ENCODE measurements at places on chromosomes 6 and 20.

DNA sequence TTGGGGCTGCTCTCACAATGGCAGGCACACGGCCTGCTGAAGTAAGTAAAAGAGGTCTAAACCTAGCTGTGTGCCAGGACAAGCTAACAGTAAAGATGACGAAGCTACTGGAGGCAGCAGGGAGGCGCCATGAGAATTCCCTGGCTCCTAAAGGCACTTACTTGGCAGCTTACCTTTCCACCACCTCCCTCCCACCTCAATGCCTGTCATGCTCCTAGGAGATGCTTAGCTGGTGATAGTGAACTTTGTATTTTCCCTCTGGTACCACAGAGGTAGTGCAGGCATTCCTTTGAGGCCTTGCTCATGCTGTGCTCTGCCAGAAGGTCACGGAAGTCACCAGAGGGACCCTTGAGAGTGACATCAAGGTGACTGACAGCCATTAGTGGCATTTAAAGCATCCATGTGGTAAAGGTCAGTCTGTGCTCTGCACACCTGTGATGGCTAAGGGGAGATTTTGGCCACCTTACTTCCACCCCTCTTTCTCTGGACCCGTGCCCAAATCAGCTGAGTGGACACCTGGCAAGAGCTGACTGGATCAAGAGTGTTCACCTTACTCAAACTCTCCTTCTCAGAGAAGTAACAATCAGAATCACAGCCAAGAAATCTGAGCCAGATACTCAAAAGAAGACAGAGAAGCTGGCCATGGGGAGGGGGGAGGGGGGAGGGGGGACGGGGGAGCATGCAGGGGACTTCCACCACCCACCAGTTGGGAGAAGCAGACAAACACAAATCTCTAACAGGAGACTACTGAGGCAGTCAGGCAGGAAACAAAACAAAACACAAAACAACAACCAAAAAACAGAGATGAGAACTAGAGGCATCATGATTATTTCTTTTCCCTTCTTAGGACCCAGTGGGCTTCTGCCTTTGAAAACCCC is 2.9 kb downstream of the FKBP1A start:
- no peak for DNase-seq

DNA sequence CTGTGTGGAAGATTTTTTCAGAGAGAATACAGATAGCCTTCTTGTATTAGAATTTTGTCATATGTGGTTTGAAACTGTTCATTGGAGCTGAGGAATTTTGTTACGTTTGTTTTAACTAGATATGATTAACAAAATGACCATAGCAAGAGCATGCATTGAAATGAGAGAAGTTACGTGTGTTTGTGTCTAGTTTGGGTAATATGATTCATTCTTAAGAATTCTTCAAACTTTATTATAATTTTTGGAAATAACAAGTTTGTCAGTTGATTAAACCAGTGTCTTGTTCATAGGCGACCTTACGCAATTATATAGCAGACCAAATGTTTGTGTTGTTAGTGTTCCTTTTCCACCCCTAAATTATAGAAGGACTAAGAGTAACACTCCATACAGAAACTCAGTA is 5.5 kb downstream of the GMNN start:
- DNase-seq: no peak

GRCh38 chr6:146358431-146359046 is 185.1 kb upstream of the RAB32 start:
- DNase-seq: no peak

DNA sequence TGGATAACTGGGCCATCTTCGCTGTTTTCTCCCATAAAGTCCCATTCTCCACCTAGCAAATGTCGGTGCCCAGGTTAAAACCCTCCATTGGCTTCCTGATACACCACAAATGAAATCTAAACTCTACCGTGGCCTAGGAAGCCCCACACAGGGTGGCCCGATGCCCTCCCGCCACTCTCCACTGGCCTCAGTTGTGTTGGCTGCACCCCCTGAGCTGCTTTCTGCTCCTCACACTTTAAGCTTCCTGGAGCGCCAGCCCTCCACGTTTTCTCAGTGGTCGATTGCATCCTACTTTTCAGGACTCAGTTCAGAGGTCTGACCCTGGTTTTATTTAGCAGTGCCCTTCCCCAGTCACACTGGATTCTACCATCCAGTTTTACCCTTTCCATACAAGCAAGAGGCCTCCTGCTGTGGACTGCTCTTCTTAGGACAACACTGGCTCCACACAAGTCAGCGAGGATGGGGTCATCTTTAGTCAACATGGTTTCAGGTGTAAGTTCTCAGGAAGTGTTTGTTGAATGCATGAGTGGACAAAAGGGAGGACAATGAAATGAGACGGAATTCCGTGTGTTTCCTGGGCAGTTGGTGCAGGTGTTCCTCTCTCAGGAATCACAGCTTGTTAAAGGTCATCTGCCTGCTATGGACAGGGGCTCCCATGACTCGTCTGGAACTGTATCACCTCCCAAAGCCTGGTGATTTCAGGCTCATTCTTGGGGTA is 124.1 kb downstream of the SULF2 start:
- DNase-seq: no peak

DNA sequence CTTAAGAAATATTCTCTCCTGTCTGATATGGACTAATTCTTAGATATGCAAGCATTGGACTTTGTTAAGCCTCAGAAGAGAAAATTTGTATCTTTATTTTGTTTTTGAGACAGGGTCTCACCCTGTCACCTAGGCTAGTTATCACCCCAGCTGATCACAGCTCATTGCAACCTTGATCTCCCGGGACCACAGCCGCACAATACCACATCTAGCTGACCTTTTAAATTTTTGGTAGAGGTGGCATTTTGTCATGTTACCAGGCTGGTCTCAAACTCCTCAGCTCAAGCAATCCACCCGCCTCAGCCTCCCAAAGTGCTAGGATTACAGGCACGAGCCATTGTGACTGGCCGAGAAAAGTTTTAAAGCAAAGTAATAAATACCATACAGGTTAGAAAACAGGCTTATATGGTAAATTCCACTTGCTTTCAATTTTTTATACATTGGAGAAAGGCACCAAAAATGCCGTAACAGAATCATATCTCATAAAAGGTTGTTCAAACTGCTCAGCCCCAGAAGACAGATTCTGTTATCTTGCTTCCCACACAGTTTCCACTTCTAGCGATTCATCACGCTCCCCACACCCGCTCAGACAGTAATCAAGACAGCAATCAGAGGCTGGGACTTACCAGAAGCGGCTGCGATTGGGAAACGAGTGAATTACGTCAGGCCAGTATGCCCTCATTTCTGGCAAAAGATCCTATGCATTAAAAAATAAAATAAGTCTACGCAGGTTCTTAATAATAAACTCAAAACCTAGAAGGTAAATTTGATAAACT is 13.8 kb downstream of the RNASET2 start:
- no peak for DNase-seq

DNA sequence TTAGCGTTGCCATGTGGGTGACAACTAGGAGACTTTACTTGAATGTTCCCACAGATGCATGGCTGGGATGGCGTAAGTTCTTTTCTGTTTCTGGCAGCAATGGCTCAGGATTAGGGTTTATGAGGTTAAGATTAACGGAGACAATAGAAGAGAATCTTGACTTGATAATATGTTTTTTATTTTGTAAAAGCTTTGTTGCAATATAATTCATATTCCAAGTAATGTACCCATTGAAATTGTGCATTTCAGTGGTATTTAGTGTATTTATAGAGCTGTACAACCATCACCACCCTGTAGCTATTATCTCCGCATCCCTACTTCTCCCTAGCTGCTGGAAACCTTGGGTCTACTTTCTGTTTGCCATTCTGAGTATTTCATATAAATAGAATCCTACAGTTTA is 349.2 kb downstream of the UTRN start:
- no peak for DNase-seq

GRCh38 chr6:142946924-142947713 is 2.1 kb upstream of the HIVEP2 start:
- DNase-seq: peak; percentile 62

DNA sequence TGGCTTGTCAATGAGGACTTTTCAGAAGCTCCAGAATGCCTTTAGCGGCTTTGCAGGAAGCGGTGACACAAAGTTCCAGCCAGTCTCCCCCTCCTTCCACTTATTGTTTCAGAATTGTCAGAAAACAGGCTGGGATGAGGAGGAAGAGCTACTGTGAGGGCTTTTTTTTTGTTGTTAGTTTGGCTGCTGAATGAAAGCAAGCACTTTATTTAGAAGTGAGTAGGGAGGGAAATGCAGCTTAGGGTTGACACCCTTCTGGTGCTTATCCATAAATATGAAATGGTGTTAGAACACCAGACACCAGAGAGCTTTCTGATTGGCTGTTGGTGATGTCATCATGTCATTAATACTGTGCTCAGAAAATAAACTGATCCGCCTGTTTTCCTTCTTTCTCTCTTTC is 251.5 kb downstream of the SOX4 start:
- no peak for DNase-seq

- no peak for DNase-seq
These were observed 32.0 kb downstream of the PKHD1 start for GRCh38 chr6:52055451-52055850.

DNA sequence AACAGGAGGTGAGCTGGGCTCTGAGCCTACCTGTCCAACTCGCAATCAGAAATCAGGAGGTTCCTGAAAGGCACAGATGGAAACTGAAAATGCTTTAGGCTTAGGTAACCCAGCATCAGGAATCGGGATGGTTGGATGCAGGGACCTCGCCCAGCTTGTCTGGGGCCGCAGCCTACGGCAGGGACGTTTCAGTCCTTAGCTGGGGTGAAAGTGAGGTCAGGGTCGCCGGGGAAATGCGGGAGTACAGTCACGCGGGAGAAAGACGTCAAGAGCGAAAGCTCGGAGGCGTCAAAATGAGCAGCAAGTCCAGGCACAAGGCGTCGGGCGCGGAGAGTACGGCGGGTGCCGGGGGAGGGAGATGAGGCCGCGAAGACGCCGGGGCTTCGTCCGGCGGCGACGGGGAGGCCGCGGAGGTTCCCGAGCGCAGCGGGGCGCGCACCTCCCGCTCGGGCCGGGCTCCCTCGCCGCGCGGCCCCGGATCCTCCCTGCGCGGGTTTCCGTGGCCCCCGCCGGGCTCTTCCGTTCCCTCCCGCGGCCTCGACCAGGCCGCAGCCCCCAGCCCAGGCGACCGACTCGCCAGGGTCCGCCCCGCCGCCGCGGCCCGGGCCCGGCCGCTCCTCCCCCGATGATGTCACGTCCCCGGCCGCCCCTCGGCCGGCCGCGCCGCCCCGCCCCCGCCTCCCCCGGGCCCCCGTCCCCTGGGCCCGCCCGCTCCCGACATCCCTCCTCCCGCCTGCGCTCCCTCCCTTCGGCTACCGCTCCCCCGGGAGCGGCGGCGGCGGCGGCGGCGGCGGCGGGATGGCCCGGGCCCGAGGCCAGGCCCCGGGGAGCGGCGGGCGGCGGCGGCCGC is at the start of gene EBF4:
Gene EBF4, plus strand, starts transcription at position 745 of the 850 bp plus-strand sequence. CDS start 866 bp downstream, outside the sequence.
- no peak for DNase-seq

- no peak for DNase-seq
These were observed 124.5 kb downstream of the MRPL14 start for GRCh38 chr6:44002593-44003344.

GRCh38 chr6:7445885-7446461 is 56.4 kb downstream of the RIOK1 start:
- no peak for DNase-seq

DNA sequence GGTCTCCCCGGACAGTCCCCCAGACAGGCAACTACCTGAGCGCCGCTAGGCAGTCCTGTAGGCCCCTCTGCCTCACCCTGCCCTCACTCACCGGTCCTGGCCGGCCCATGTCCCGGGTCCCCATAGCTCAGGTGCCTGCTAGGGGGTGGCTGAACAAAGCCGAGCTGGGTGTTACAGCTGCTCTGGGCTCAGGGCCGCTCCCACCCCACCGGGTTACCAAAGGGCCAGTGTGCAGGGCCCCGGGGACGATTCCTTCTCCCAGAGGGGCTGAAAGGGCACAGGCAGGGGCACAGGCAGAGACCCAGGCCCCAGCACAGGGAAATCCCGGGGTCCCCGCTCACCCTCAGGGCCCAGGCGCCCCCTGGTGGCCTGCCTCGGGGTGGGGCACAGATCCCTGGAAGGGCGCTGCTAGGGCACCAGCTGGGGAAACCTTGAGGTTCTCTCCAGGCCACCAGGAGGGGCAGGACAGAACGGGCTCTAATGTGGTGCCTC is 118.4 kb downstream of the GRM4 start:
- DNase-seq: peak; percentile 74

DNA sequence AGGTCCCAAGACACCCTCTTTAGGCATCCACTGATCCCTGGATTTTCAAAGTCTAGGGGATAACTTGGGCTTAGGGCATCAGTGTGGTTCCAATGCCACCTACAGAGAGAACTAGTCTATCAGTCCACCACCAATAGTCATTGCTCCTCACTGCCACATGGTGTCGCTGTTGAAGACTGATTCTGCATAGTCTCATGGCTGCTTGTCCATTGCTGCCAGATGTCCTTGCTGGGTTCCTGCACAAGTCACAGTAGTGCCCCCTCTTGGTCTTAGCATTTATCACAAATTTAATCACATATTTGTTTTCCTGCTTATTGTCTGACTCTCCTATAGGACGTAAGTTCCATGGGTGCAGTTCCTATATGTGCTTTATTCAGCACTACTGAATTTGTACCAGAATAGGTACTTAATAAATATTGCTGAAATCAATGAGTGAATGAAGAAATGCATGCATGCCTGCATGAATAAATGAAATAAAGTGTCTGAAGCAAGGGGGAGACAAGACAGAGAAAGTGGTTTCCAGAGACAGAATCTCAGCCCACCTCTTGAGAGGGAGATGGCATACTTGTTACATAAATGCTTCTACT is 45.9 kb upstream of the RALY start:
- DNase-seq: peak; percentile 61

DNA sequence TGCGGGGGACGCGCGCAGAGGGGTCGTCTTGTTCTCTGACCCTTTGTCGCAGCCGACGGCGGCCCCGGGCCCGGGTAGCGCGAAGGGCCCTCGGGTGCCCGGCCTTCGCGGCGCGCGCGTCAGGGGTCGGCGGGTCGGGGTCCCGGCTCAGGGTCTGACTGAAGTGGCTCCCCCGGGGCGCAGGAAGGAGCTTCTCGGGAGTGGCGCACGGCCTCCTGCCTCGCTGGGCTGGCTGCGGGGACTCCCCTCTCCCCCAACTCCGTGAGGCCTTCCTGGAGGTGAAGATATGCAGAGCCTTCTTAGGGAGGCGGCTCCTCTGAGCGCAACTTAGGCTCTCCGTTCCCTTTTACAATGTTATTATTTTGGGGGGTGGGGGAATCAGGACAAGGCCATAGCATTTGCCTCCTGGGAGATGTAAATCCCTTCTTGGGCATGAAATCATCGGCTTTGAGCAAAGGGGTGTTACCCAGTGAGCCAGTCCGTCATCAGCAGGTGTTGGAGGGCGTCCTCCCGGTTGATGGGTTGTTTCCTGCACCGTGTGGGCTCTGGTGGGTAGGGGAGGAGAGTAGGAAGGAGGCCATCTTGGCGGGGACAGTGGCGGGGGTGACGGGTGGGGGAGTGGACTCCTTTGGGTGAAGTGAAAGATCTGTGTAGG is 523 bp downstream of the CDS2 start:
- peak; percentile 48 for DNase-seq

- peak; percentile 56 for DNase-seq
These were observed 196.4 kb downstream of the PREX1 start for GRCh38 chr20:48631114-48632016.

DNA sequence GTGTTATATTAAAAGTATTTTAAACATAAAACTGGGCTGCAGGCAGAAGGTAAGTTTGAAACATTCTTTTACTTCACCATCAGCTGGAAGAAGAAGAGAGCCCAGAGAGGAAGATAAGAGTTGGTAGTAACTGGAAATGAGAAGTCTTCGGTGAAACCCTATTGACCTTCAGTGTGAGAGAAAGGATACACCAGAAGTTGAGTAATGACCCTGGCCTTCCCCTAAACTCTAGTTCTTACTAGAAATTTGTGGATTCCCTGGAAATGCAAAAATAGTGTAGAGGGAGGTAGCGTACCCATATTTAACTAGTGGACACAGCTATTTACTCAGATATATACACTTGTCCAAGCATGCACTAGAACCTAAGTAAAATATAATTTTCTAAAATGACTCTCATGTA is 8.0 kb upstream of the EPM2A start:
- no peak for DNase-seq
